ENCODE measurements at places on chromosomes 2 and 18.

DNA sequence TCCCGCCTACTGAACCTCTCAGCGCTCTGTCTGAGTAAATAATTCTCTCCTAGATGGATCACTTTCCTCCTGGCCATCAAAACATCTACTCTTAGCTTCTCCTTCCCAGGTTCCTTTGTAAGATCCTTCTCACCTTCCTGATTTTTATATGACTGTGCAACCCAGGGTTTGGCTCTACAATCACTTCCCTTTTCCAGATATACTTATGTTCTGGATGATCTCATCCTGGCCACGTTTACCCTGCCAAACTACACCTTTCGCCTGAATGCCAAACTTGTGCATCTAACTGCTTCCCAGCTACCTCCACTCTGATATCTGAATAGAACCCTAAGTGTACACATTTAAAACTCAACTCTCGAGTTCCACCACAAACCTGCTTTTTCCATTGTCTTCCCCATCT lies 290.5 kb upstream of the REV1 start:
- DNase-seq: no peak

GRCh38 chr2:56104962-56105361 lies 78.8 kb upstream of the CCDC85A start:
- DNase-seq: no peak

GRCh38 chr18:63210521-63210920 lies 109.0 kb downstream of the BCL2 start:
- DNase-seq: no peak

DNA sequence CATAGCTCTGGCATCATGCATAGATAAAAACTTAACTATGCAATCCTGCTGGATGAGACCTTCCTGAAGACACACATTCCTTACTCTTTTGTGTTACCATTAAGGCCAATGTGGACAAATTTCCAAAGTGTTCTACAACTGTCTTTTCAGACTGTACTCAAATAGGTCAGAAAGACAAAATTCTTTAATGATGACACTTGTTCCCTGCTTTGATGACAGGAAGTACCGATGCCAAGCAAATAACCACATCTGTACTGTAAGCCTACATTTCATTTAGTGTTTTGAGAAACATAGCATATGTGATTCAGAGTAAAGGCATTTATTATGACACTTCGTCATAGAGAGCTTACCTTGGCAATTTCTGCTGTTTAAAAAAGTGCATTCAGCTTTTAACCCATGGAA lies 55.0 kb downstream of the PMAIP1 start:
- no peak for DNase-seq

GRCh38 chr2:109513230-109513629 lies 100.5 kb downstream of the SEPTIN10 start:
- no peak for DNase-seq

DNA sequence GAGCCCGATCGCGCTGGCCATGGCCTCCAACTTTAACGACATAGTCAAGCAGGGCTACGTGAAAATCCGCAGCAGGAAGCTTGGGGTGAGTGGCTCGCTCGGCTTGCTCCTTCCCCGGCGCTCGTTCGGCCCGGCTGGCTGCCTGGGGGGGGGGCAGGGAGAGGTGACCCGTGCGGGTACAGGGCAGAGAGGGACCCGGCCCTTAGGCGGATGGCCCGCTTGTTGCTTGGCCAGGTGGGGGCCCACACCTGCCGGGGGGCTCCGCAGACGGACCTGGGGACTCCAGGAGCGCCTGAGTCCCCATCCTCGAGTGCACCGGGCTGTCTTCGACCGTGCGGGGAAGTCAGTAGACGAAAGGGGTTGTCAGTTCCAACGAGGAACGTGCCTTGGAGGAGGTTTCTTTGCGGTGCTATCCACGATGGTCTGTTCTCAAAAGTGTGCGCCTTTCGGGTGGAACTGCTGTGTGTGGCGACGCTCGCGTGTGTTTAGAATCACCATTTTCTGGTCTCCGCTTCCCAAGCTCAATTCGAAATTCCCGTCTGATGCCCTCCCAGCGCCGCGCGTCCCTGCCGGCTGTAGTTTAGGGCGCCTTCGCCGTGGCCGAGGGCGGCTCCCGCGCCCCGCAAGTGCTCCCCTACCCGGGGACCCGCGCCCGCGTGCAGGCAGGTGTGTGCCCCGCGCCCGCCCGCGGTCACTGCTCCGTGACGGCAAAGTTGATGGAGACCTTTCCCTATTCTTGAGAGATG lies 711 bp downstream of the DOK6 start:
- DNase-seq: no peak

DNA sequence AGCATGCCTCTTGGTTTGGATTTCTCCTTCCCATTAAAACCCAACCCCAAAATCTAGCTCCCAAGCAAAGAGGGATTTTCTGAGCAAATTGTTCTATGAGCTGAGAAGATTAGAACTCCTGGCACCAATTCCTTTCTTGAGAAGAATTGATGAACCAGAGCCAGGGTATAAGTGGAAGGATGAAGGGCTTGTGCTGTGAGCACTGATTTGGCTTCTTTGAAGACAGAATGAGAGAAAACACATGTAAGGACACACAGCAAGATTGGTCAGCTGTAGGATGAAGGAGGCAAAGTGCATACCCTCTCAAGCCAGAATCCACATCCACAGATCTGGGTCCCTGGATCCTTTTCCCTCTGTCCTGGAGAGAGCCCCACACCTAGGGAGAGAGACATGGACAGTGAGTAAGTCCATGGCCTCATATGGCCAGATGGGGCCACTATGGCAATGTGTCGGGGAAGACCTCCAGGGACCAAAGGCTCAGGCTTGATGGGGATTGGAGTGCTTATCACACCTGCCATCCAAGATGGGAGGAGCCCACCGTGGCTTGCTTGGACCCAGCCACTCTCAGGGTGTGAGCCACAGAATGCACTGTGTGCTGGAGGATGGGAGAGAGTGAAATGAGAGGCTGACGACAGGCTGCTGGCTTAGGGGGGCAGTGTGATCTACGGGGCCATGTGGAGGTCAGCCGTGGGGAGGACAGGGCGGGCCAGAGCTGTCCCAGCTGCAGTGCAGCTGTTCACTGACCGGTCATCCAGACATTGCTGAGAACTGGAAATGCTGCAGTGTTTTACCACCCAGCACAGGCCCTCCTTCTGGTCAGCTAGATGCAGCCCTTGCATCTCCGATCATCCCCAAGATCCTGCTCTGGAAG lies 339.8 kb downstream of the CYP26B1 start:
- no peak for DNase-seq

DNA sequence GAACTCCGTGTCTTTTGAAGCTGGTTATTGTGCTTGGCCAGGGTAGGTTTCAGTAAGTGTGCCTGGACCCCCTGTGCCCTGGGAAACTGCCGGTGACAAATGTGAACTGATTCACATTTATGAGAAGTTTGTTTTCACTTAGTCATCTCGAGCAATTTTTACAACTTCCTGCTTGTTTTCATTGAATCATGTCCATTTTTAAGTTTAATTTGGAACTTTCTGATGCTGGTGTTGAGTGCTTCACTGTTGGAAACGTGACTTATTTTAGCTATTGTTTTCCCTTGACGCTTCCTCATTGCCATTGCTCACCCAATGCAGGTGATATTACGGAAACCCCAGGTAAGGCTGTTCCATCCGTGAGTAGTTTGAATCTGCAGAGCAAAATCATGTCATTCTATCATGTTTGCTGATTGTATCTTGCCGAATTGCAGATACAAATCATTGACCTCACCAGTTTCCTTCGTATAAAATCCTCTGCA lies 97.2 kb downstream of the RTN4 start:
- DNase-seq: no peak

- DNase-seq: no peak
These were observed 31.8 kb downstream of the AFF3 start for GRCh38 chr2:100110614-100111000.

GRCh38 chr2:23801396-23801795 lies 125.5 kb downstream of the ATAD2B start:
- no peak for DNase-seq

DNA sequence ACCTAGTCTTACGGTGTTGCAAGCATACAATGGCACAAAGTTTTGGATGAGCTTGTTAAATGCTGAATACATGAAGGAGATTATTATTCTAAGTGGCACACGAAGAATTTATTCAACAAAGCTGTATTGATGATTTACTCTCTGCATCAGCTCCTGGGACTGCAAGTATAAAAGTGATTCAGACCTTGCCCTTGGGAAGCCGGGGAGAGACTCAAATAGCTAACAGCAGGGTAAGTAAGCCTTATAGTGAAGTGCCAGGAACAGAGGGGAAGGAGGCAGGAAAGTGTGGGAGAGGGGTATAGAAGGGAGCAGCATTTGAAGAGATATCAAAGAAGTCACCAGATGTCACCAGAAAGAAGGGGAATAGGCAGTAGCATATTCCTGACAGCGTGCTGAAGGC lies 115.4 kb downstream of the MCFD2 start:
- DNase-seq: no peak

DNA sequence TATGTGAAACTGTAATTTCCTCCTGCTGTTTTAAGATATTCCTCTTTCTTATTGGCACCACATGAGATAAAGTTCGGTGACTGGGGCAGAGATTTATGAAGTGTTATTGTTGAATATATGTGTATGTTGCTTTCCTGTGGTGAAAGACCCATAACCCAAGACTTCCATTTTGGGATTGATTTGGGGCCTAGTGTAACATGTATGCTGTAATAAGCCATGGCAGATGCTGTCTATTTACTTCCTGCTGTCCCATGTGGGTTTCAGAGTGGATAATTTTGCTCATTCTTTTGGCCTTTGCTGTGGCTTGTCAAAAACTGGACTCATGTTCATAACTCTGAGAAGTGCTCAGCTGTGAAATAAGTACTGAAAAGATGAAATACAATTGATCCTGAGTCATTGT lies 10.8 kb upstream of the MYO1B start:
- no peak for DNase-seq

GRCh38 chr2:19119326-19120001 lies 239.0 kb downstream of the OSR1 start:
- no peak for DNase-seq

GRCh38 chr2:7962161-7962560 lies 719.7 kb upstream of the ID2 start:
- peak; percentile 14 for DNase-seq

- DNase-seq: no peak
These were observed 66.3 kb downstream of the PTGR3 start for GRCh38 chr18:75142677-75143076.

GRCh38 chr2:140502951-140503630 lies 1627.7 kb downstream of the LRP1B start:
- DNase-seq: no peak

DNA sequence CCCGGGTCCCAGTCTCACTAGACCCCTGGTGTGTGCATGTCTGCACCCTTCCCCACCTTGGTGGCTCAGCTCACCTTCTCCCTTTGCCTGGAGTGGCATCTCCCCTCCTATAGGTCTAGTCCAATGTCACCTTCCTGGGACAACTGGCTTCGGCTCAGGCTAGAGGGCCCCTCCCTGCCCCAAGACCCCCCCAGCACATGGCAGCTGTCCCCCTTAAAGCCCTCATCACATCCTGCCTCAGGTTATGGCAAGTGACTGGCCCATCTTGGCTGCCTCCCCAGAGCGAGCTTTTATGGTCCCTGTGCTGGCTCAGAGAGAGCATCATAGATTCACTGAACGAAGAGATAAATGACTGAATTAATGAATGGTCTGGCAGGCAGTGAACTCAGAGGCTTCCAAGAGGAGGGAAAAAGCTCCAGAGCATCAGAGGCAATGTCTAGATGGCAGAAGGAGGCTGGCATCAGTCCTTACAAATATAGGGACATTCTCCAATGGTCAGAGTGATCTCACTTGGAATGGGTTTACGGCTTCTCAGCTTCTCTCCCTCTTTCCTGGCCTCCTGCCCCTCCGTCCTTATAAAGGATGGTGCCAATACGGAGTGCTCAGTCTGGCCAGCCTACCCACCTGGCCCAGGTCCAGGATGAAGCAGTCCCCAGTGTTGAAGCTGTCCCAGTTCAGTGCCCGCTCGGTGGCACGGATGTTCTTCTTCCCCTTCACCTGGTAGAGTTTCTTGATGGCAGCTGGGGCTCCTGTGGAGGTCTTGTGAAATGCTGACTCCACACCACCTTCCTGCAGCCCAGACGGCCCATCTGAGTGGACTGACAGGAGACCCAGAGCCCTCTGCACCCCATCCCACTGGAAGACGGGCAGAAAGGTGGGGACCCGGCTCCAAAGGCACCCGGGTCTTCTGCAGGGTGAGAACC lies 9.4 kb downstream of the CAPG start:
- DNase-seq: no peak

GRCh38 chr2:107020392-107020791 lies 134.4 kb upstream of the ST6GAL2 start:
- DNase-seq: no peak

- DNase-seq: no peak
These were observed 9.8 kb upstream of the ARMC9 start for GRCh38 chr2:231188506-231189170.

- DNase-seq: no peak
These were observed 50.1 kb downstream of the THUMPD2 start for GRCh38 chr2:39728941-39729351.

All from NCI-H748 treated with DMSO at 0.1 percent for 48 hours (cell line).